ENCODE measurements at places on chromosomes 5 and 9. TPM values are rescaled to one million over a fixed set of nuclear protein-coding genes. Genes with fewer than 3 reads are reported as not detected.

- DNase-seq, result no peak
Observed at GRCh38 chr9:107142896-107143603, 140.0 kb upstream of the RAD23B start.

DNA sequence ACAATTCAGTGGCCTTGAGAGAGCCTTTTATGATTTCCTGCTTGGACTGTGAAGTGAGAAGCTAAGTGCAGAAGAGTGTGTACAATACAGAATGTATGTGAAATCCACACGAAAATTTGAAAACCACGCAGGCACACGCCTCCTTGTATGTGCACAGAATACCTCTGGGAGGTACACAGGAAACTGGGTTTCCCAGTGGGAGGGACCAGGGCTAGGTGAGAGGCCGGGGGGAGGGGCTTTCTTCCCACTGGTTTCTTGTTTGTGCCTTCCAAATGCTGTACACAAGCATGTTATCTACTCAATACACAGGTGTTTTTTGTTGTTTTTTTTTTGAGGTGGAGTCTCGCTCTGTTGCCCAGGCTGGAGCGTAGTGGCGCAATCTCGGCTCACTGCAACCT, 16.1 kb downstream of the C9orf50 start:
- DNase-seq, result no peak

DNA sequence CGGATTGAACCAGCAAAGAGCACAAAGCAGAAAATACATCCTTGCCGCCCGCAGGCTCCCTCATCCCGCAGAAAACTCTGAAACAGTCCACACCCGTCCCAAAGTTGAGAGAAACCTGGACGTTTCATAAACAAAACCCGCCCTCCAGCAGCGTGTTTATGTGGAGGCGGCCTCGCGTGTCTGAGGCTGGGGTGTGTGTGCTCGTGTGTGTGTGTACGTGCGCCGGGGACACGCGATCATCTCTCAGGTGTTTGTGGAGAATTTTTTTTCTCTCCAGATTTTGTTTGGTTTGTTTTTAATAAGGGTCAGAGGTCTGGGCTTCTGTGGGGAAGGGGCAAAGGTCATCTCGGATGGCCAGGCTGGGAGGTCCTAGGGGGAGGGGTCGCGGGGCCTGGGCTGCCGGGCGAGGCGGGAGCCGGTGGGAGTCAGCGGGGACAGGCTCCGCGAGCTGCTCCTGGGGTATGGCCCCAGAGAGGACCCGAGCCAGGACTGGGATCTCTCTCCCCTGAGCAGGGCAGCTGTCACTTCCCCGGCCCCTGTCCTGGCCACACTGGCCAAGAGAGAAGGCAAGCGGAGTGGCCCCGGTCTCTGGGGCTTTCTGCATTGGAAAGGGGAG, 206.4 kb downstream of the C9orf50 start:
- no peak for DNase-seq

DNA sequence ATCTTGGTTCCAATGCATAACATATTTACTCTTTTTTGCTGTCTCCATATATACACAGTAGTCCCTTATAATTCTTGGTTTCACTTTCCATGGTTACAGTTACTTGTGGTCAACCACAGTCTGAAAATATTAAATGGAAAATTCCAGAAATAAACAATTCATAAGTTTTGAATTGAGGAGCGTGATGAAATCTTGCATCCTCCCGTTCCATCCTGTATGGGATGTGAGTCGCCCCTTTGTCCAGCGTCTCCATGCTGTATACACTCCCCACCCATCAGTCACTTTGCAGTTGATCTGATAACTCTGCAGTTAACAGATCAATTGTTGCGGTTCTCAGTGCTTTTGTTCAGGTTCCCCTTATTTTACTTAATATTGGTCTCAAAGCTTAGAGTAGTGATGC, 11.5 kb upstream of the FAF2 start:
- peak; percentile 93 for DNase-seq

- no peak for DNase-seq
Observed at GRCh38 chr5:55638455-55638854, 73.7 kb downstream of the SLC38A9 start.

DNA sequence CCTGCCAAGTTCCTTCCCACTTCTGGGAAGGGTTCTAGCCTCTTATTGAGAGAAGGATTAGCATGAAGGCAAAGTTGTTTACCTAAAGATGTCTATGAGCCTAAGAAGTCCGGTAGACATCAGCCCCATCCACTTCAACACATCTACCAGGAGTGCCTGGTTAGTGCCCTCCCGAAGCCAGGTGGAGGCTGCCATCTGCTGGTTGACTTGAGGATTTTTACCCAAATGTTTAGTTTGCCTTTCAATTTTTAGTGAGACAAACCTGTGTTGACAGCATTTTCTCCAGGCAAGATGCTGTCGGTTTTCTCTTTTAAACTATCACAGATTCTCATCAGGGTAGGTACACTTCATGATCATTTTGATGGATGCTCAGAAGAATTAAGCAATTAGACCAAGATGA, 83.6 kb upstream of the TNFSF8 start:
- peak; percentile 34 for DNase-seq

- DNase-seq, result no peak
Observed at GRCh38 chr9:127568618-127568970, 43.5 kb upstream of the STXBP1 start.

DNA sequence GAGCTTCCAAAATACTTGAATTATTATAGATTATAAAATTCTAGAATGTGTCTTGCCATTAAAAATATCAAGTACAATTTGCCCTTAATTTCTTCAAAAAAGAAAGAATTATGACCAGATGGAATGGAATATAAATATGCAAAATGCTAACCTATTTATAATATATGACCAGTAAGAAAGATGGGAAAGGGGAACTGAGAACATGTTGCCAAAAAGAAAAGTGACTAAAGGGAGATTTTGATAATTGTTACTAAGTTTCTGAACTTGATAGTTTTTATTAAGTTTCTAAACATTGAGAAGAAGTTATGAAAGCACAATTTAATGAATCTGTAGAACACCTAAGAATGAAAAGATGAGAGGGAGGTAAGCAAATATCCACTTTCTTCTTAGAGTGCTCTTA, 188.4 kb upstream of the NR4A3 start:
- no peak for DNase-seq

GRCh38 chr5:154878642-154879335, 20.4 kb downstream of the CNOT8 start:
- DNase-seq, result no peak

DNA sequence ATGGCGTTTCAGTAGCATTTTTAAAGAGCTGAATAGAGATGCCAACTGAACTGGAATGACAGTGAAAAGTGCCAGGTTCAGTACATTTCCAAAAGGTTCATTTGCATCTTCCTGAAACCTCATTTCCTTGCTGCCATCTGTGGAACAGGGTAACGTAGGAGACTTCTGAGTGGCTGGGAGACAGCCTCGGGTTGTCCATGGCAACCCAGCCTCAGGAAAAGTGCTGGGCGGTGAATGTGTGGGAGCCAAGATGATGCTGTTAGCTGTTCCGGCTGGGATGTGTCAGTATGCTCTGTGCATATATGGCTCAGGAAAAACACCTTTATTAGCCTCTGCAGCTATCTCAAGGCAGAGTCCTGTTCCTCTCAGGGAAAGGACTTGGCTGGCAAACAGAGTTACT, 87.5 kb downstream of the KLHL3 start:
- DNase-seq, result no peak

GRCh38 chr9:109602987-109603386, 104.9 kb upstream of the PTPN3 start:
- peak; percentile 72 for DNase-seq

- peak; percentile 46 for DNase-seq
Observed at GRCh38 chr5:69007726-69008368, 86.0 kb upstream of the SLC30A5 start.

GRCh38 chr5:105034401-105034763, 1471.8 kb upstream of the NUDT12 start:
- DNase-seq, result no peak

GRCh38 chr9:76684213-76684612, 80.0 kb upstream of the PCA3 start:
- DNase-seq, result no peak

DNA sequence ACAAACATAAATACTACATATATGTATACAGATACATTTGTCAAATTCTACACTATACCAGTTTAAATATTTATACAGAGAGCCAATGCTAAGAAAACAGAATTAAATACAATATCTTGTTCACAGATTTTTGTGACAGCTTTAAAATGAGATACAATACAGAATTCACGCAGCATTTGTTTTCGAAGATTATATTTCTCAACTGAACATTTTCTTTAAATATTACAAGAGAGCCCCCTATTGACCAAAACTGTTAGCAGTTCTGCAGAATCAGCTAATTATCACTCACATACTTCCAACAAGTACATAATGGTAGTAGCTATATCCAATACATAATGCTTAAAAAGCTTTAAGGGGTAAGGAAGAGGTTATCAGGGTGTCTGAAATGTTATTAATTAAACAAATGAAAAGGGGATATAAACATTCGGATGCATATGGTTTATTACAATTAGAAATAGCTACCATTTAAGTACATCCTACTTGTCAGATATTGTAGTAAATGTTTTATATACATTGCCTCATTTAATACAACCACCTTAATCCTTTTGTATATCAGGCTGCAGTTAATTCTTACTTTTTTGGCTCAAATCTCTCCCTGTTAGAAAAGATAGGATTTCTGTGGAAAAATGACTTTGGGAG, 31.7 kb downstream of the ZDHHC21 start:
- DNase-seq, result peak; percentile 45

DNA sequence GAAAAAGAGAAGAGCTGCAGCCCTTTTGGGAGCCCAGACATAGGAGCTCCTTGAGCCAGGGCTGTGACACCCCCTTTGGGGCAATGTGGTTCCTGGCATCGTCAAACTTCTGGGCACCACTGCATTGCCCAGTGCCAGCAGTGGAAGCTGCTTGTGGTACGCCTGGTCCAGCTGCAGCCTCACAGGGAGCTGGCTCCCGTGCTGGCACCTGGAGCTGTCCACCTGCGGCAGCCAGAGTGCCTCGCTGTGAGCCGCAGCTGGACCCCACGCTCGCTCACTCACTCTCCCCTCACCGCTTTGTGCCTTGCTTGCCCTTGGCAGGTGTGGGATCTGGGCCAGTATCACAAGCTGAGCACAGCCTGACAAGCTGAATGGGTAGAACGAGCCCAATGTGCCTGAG, 1150.8 kb upstream of the CDH6 start:
- no peak for DNase-seq

GRCh38 chr5:3993856-3994473, 398.3 kb downstream of the IRX1 start:
- no peak for DNase-seq

DNA sequence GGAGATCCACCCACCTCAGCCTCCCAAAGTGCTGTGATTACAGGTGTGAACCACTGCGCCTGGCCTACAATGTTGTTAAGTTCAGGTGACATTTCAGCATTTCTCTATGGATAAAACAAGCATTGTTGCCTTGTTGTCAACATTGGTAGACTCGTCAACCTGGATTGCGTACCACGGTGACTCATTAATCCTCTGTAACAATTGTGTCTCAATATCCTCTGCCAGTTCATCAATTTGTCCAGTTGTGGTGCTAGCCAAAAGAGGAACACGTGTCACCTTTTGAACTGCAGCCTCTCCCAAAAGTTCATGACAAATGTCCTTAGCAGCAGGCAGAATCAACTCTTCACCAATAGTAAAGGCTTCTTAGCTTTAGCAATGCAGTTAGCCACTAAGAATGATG, 46.3 kb upstream of the LARP1 start:
- DNase-seq, result no peak

GRCh38 chr5:96789794-96790330, 17.9 kb downstream of the ERAP1 start:
- DNase-seq, result peak; percentile 13

- no peak for DNase-seq
Observed at GRCh38 chr5:157903117-157903450, 44.1 kb upstream of the CLINT1 start.

DNA sequence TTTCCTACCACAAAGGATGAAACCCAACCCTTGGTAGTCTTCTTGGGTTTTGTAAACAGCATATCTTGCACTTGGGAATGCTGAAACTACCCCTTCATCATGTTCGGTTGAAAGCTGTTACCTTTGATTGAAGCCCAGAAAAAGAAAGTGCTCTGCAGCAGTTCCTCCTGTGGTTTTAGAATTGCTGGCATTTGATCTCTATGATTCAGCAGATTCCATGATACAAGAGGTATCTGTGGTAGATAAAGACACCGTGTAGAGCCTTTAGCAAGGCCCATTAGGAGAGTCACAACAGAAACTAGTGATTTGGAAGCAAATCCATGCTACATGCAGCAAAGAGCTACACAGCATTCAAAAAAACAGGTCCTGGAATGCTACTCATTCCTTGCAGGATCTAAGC, 557.0 kb downstream of the TLE1 start:
- no peak for DNase-seq

GRCh38 chr5:149310947-149311658, 34.2 kb upstream of the GRPEL2 start:
- peak; percentile 90 for DNase-seq

DNA sequence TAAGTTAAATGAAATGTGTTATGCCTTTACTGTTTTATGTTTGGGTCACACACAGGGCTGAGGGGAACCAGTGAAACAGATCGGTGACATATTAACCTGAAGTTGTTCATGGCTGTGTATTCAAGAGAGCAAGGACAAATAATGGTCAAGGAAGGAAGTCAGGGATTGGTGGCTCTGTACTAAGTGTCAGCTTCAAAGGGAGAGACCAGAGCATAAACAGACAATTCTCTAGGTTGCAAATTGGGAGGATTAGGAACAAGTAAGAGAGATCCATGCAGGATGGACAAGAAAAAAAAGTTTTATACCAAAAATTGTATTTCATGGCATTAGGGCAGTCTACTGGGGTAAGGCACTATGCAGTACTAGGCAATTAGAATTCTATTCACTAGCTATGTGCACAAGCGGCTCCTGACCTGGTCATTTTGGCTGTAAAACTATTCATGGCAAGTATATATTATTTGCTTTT, 156.3 kb downstream of the PLPPR1 start:
- DNase-seq, result no peak

GRCh38 chr9:121313458-121314152, 45.6 kb downstream of the GSN start:
- DNase-seq, result no peak

Gene PLCXD3
- total RNA-seq, result 0.64 TPM

Gene OR1Q1
- total RNA-seq, result not detected

Gene GABRP
- 1.1 TPM for total RNA-seq

Gene WDR38
- not detected for total RNA-seq

Gene ENTPD2
- not detected for total RNA-seq

Gene SYK
- 0.13 TPM for total RNA-seq

Gene TRAF2
- 21.9 TPM for total RNA-seq

Gene SLC25A48
- not detected for total RNA-seq

Gene ZNF658
- total RNA-seq, result 5.0 TPM

Gene C9orf43
- 0.39 TPM for total RNA-seq
